HFFc6 (cell line): ENCODE measurements at places on chromosomes 4 and X.

DNA sequence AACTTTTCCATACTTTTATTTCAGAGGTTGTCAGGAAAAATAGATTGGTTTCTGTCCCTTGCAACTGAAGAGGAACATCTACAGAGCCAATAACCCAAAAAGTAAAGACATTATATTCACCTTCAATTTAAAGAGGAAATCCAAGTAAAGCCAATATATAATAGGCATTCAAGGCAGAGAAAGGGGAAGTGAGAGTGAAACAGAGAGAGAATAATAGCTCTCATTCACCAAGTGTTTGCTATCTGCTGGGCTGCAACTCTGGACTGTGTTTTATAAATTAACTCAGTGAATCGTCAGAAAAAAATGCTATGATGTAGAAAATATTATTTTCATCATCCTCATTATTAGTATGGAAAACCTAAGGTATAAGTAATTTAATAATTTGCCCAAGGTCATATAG lies 448.5 kb downstream of the TRAM1L1 start:
- DNase-seq, result no peak

GRCh38 chr4:140311257-140311835 lies 62.1 kb upstream of the SCOC start:
- no peak for DNase-seq

- DNase-seq, result no peak
Measured at GRCh38 chr4:153582954-153583702, 101.0 kb upstream of the TLR2 start.

GRCh38 chr4:183304538-183304937 lies 15.5 kb downstream of the CLDN22 start:
- no peak for DNase-seq

- DNase-seq, result no peak
Measured at GRCh38 chrX:75061701-75062100, 94.4 kb downstream of the ABCB7 start.

DNA sequence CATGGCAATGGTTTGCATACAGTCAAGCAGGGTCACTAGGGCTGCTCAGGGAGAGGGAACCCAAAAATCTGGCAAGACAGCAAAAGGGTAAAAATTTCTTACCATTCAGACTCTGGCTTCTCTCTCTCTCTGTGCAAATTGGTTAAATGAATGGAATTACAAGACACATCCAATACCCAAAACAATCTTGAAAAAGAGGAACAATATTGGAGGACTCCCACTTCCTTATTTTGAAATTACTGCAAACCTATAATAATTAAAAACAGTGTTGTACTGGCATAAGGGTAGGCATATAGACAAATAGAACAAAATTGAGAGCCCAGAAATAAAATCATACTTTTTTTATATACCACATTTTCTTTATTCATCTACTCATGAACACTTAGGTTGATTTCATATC lies 24.1 kb downstream of the ETDA start:
- DNase-seq, result no peak

DNA sequence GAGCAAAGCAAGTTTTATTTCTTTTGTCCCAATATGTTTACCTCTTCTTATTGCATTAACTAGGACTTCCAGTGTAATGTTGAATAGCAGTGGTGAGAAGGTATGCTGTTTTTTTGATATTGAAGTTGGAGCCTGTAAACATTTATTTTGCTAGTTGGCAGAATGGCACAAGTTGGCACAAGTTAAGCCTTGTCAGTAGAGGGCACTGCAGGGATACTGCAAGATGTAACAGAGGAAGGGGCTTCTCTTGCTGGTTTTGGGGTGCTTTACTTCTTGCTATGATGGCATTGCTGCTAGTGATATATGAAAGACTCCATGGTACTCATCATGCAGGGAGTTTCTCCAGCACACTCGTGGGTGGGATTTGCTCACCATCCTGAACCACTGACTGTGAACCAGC lies 327.3 kb upstream of the ARX start:
- no peak for DNase-seq

DNA sequence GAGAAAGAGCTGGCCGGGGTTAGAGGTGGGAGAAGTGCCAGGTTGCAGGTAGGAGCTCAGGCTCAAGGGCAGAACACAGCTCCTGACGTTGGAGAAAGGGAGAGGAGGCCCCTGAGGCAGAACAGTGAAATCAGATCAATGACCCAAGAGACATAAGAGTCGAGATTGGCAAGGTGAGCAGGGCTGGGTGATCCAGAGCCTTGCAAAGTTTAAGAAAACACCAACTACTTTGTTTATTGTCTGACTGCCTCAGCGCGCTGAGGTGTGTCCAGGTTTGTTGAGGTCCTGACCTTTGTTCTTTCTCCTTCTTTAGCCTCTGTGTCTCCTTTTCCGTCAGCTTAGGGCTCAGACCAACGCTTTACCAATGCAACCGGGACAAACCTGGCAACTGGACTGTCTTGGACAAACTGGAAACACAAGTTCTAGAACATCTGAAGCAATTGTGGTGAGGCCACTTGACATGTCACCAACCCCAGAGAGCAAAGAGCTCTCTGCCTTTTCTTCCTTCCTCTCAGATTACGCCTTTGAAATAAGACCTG lies 28.3 kb downstream of the CHRNA9 start:
- no peak for DNase-seq

DNA sequence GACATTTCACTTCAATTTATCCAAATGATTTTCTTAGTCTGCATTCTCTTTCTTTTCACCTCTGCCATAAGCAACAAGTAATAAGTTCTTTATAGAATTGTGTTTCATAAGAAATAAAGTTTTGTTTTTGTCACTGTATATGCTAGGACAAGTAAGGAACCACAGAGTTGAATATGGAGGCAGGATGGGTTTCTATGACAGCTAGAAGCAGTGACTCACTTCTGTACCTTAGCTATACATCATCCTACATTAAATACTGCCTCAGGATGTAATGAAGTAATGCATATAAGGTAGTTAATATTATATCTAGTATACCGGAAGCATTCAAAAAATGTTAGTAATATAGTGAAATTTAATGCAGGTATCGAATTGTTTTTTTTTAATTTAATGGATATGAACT lies 128.0 kb downstream of the PPA2 start:
- no peak for DNase-seq

DNA sequence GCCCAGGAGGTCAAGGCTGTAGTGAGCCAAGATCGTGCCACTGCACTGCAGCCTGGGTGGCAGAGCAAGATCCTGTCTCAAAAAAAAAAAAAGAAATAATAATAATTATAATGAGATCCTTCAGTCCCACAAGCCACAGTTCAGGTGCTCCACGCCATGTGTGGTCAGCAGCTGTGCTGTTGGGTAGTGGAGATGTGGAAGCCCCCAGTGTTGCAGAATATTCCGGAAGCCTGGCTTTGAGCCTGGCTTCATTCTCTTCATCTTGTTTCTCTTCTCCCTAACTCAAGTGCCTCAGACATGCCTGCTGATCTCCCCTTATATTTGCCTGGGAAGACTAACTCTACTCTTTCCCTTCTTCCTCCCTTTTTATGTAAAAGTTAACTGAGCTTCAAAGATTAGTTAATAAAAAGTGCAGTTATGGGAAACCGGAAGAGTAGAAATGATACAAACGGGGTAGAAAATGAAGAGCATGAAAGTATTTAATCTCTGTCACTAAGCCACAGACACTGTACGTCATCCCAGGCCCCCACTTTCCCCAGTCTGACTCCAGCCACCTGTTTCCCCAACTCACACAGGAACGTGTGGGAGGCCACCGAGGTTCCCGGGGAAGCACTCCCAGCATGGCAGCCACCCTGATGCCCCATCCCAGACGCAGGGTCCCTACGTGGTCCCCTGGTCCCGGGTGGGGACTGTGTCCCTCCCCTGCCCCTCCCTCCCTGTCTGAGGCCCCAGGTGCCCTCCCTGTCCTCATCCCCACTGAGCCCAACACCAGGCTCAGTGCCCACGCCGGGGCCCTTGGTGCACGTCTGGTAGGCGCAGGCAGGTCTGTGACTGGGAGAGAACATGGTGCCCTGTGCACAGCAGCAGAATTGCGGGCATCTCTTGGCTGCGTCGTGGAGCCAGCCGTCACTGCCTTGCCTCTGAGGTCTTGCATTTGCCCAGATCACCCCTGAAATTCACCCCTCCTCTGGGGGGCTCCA lies 24.0 kb downstream of the PCGF3 start:
- no peak for DNase-seq

DNA sequence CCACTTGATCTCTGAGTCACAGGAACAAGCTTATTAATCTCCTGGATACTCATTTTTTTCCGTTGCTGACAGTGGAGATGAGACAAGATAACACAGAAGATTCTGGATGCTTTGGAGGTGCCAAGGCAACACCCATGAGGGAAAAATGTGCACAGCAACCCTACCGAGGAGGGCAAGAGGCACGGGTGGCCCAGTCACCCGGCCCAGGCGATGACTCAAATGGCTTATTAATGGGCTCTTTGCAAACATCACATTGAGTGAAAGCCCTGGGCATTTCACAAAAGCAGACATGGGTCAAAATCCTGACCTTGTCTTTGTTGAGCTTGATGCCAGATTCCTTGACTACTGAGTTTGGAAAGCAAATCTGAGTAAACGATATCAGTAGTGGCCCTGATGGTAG lies 315.1 kb downstream of the STK32B start:
- DNase-seq, result peak; percentile 32

DNA sequence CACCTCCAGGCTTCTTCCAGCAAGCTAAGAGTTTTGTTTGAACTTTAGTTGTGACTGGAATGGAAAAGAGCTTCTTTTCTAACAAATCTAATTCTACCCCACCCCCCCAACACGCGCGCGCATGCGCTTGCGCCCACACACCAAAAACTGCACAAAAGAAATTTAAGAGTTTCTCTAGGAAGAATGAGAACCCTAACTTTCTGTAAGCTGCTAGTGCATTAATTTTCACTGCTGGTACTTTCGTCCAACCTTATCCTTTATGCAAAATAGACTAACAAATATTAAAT lies 9.0 kb upstream of the INTU start:
- DNase-seq, result no peak

- no peak for DNase-seq
Measured at GRCh38 chr4:108555701-108556100, 64.7 kb upstream of the RPL34 start.

DNA sequence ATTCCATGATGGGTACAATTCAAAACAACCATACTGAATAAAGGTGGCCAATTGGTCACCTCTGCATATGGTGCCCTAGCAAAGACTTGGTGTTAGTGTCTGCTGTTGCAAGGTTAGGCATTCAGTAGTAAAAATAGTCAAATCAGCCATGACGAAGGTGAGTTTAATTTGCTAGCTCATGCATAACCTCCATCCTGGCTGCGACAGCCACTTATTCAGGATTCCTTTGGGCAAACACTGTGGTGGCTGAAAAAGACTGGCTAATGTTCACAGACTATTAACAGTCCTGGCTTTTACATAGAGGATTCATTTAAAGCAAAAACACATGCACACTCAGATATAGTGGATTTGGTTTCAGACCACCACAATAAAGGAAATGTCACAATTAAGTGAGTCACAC lies 34.8 kb upstream of the MAP9 start:
- DNase-seq, result no peak

DNA sequence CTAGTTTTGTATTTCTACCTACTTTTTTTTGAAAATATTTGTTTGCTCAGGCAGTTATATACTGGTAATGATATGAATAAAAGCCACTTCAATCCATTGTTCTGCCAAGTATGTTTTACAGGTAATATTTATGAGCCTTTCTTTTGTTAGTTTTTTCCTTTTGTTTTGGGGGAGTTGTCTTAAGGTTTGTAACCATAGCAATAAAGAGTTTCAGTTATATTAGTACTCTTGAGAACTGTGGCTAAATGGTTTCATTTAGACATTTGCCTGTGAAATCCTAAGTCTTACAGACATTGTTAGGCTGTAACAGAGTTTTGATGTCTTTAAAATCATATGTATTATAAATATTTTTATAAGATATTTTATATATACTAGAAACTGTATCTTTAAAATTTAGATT lies 150.1 kb downstream of the DIPK2B start:
- no peak for DNase-seq

DNA sequence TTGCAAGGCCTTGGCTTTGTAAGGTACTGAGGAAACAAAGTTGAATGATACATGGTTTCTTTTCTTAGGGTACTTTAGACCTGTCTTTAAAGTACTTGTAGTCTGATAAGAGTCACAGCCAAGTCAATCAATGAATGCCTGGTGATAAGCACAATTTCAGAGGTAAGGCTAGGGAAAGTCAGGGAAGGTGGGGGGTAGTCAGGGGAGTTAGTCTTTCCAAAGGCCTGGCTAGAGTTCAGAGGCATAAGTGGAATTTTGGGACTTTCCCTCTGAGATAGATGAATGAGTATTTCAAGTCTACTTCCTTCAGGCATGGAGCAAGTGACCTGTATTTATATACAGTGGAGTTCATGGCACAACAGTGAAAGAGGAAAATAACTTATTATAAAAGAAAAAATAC lies 78.3 kb downstream of the SLC4A4 start:
- no peak for DNase-seq

- no peak for DNase-seq
Measured at GRCh38 chr4:147617841-147618691, 869 bp downstream of the TMEM184C start.

DNA sequence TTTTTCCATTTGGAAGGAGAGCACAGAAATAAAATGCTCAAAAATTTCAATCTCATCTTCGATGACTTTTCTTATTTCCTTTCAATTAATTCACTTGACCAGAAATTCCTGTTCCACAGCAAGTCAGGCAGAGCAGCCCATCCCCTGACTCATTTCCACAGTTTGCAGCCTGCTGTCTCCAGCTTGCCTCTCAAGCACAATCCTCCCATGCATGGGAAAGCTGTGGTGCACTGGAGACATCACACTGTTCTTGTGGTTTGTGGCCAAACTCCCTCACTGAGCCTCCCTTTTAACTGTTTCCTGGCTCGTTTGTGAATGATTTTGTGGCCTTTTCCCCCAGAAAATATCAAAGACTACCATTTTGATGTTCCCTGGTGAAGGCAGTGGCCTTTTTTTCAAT lies 114.0 kb upstream of the ENPEP start:
- no peak for DNase-seq

DNA sequence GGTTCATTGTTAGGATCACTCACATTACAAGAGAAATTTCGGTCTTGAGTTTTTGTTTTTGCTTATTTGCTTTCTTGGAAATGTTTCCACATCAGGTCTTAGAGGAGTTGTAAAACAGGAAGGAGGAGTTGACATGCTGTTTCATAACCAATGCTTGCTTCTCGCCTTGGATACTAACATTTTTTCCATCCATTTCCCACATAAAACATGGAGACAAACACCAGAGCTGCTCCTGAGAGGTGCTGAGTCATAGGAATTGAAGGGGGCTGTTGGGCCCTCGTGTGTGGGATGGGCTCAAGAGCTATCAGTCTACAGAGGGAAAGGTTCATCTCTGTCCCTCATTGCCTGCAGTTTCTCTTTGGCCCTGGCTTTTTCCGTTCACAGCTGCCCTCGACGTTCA lies 29.9 kb downstream of the TBL1X start:
- DNase-seq, result no peak

DNA sequence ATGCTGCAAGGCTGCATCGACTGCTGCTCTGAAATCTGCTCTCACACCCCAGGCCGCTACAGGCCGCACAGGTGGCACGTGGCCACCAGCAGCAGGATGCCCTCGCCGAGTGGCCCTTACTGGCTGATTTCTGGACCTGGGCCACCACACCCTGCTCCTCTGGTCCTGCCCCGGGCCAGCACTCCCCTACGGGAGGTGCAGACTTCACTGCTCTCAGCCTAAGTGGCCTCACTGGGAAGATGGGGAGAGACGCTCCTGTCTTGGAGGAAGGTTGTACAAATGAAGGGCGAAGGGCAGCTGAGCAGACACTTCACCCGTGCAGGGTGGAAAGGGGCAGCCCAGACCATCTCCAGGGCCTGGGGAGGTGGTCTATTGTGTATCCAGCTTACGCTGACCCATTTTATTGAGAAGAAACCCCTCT lies 72.5 kb downstream of the ACOX3 start:
- no peak for DNase-seq
